ENCODE measurements at places on chromosomes 3 and 15. TPM values are rescaled to one million over a fixed set of nuclear protein-coding genes. Genes with fewer than 3 reads are reported as not detected.

Gene NANOGP8
- 1.1 TPM for total RNA-seq

GRCh38 chr3:107523289-107523538 is 452 bp downstream of the BBX start:
- DNase-seq = no peak

- DNase-seq = no peak
Measured at GRCh38 chr3:193805448-193805847, 212.4 kb downstream of the OPA1 start.

- no peak for DNase-seq
Measured at GRCh38 chr15:96736384-96736783, 405.9 kb downstream of the NR2F2 start.

DNA sequence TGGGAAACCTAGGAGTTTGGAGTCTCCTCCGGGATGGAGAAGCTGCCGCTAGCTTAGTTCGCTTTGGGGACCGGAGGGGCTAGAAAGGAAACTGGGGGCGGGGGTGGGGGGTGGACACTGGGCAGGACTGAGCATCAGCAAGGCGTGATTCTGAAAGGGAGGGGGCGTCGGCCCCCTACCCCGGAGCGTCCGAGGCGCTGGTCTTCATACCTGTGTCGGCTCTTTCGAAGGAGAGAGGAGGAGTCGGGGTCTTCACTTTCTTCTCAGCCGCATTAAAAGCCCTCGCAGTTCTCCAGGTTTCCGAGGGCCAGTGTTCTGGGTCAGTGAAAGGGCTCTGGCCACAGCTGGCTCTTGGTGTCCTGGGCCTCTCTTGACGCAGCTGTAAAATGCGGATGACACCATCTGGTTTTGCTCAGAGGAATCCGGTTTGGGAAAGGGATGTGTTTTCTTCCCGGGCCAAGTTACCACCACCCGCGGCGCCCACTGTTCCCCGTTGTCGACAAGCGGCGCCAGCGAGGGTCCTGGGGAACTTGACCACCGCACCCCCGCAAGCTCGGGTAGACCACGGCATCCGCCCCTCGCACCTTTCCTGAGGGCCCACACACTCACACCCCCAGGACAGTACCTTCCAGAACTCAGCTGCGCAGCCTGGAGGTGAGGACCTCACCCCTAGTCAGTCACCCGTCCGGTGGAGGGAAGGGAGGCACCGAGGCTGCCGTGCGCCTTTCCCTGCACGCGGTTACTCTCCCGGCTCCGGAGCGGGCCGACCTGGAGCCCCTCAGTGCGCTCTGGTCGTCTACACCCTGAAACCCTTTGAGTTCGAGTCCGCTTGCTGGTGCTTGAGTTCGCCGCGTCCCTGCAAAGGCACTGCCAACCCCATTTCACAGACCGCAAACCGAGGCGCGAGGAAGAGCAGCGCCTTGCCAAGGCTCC is 660 bp downstream of the CCK start:
- DNase-seq = no peak
